Activated CD4-positive, alpha-beta T cell treated with anti-CD3 and anti-CD28 coated beads, Interleukin-2, amount 50 U/mL, for 48 hours (primary cell): ENCODE measurements at places on chromosomes 11 and 22.

- DNase-seq = no peak
These were observed 2.1 kb upstream of the LRRC32 start for GRCh38 chr11:76672431-76673175.

GRCh38 chr11:114348200-114349191 lies 51.8 kb downstream of the C11orf71 start:
- DNase-seq = peak; percentile 27

DNA sequence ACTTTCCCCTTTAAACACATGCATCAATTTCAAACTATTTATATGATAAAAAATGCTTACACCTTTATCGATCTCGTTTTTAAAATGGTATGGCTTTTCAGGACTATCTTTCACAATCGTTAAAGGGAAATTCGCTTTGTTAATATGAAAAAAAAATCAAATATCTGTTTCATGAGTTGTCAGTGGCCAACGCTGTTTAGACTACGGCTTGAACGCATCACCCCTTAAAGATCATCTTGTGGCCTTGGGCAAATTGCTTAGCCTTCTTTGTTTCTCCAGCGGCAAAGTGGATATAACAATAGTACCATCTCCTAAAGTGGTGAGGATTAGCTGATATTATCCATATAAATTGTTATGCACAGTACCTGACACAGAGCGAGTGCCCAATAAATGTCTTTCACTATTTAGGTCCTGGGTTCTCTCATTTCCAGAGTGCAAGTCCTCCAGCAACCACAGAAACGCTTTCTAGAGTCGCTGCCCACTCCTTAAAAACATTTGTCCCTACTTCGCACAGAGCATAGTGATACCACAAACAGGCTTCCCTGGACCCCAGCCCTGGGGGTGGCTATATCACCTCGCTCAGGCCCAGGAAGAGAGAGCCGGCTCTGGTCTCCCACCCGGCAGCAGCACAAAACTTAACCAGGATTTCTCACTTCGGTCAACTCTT lies 904 bp downstream of the SLC35F2 start:
- no peak for DNase-seq

- DNase-seq = no peak
These were observed 596.6 kb downstream of the INSC start for GRCh38 chr11:15711311-15711710.

DNA sequence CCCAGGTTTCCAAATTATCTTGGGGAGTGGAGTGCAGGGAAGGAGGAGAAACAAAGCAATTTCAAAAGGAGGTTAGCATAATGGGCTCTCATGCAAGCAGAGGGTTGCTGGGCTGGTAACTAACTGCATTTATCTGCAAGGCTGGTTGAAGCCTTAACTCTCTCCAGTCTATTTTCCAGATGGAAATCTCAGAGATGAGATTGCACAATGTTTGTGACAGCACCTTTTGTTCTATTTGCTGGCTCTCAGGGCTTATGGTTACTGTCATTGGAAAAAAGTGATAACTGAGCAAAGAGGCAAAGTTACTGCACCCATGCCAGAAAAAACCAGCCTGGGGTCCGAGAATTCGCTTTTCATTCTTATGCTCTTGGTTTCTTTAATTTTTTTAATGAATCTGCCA lies 33.2 kb downstream of the ABCC8 start:
- DNase-seq = no peak

GRCh38 chr11:76630600-76631281 lies 39.8 kb downstream of the LRRC32 start:
- no peak for DNase-seq

GRCh38 chr11:102306048-102306597 lies 11.2 kb upstream of the BIRC3 start:
- no peak for DNase-seq

- DNase-seq = no peak
These were observed 19.5 kb downstream of the WNT11 start for GRCh38 chr11:76186776-76187279.

GRCh38 chr11:13415201-13415600 lies 47.8 kb downstream of the BTBD10 start:
- DNase-seq = no peak

DNA sequence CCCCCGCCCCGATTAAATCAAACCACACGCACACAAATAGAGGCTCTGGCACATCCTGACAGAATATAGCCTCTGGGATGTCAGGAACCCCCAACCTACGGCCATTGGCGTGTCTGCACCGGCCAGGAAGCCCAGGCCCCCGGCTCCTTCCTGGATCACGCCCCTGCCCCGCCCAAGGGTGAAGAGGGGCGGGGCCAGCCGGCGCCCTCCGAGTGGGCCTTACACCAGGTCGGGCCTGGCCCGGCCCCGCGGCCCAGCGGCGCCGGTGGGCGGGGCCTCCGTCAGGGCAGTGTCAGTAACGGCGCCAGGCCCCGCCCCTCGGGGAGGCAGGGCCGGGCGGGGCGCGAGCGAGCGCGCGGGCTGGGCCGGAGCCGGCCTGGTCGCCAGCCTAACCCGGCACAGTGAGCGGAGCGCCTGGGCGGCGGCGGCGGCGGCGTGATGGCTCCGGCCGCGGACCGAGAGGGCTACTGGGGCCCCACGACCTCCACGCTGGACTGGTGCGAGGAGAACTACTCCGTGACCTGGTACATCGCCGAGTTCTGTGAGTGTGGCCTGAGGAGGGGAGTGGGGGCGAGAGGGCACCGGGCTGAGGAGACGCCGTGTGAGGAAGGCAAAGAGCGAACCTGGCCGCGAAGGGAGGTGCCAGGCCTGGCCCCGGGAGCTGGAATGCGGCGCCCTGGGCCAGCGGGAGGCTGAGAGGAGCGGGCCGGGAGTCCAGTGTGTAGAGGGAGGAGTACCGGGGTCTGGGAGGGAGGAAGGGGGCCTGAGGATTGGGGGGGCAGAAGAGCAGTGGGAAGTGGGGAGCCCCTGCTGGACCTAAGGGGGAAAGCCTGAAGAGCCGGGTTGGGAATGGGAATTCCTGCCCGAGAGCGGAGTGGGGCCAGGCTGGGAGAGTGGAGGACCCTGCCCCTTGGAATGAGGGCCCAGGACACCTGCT lies at the start of gene ACER3:
Gene ACER3 (plus strand): TSS at position 380 of the 937 bp plus-strand sequence. CDS start 59 bp downstream, at position 439.
- DNase-seq = peak; percentile 90

DNA sequence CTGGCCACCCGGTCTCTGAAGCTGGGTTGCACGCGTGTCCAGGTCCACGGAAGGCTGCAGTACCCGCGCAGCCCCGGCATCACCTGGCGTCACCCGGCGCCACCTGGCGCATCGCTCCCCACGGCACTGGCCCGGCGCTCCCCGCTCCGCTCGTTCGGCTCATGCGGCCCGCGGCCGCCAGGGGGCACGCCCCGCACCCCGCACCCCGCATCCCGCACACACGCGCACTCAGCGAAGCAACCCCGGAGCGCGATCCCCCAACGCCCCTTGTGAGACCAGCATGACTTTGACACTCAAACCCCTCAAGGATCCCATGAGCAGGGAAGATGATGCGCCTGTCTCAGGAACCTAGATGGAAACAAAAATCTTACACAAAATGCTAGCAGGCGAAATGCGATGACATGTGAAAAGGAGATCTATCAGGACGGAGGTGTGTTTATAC lies 11.9 kb downstream of the B3GNT6 start:
- DNase-seq = peak; percentile 71

- DNase-seq = no peak
These were observed 30.4 kb downstream of the RELT start for GRCh38 chr11:73406619-73407018.

- DNase-seq = no peak
These were observed 7.2 kb downstream of the WT1 start for GRCh38 chr11:32427935-32428664.
